ENCODE measurements at places on chromosomes 1 and 21.

DNA sequence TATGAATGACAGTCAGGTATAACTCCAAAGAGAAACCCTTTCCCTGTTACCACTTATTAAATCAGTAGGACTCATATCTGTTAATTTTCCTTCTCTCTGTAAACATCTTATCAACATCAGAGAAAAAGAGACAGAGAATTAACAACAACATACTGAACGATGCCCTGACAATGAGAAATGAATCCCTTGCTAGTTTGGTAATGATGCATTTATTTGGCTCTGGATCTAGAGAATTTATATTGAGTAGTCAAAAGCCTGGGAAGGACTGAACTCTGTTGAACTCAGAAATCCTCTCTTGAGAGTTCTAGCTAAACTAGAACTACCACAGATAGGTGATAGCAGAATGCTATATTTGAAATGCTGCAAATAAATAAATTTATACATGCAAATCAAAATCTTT is 325.6 kb downstream of the DISC1 start:
- no peak for DNase-seq

GRCh38 chr1:115428676-115429075 is 90.6 kb upstream of the NGF start:
- DNase-seq: no peak

GRCh38 chr1:62076286-62076685 is 118.4 kb upstream of the L1TD1 start:
- no peak for DNase-seq

DNA sequence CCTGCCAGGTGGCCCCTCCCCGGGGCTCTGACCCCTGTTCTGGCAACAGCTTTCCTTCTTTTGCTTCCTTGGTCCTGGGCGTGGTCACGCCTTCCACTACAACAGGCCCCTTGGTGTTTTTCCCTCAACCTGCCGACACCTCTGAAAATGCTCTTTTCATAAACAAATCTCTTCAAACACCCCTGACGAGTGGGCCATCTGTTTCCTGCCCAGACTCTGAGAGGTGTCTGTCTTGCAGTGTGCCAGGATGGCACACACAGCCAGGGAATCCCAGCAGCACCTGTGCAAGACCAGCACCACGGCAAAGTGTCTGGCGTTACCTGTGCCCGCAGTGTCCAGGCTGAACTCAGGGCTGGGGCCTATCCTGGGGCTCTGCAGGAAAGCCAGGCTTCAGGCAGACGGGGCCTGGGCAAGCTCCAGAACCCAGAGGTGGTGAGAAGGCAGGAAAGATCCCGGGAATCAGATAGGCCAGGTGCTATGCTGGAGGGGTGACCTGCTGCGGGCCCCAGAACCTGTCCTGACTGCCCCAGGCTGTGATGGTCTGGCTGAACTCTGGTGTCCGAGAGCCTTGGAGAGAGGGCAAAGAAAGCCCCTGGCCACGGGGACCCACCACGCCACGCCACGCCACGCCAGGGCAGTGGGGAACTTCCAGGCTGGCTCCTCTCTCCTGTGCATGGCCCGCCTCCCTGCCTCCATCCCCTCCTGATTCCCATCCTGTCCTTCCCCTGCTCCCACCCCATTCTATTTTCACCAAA is 88.9 kb downstream of the SIK1 start:
- no peak for DNase-seq

GRCh38 chr1:107862064-107862463 is 102.9 kb downstream of the VAV3 start:
- no peak for DNase-seq

DNA sequence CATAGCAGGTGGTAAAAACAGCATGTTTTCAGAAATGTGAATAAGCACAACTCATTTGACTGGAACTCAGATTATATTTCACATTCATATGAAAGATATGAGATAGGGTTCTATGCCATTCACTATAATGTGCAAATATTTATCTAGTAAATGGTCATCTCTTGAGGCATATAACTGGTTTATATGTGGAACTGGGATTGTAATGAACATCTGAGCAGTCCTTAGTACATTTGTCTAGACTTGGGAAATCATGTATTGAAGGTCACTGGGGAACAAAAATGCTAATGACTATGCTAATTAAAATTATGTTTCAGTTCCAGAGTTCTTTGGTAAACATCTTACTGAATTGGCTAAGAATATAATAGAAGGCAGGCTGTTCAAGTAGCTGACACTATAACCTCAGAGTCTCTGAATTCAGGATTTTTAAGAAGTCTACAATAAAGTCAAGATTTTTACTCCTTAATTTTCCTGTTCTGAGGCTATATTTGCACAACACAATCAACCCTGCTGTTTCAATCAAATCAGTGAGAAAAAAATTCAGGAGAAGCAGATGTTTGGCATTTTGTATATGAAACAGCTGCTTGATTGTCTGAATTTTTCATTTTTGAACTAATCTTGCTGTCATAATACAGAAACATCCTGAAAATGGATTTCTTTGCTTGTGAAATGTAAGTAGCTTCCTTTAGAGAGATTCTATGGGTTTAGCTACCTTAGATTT is 244.8 kb upstream of the RGS18 start:
- DNase-seq: no peak

DNA sequence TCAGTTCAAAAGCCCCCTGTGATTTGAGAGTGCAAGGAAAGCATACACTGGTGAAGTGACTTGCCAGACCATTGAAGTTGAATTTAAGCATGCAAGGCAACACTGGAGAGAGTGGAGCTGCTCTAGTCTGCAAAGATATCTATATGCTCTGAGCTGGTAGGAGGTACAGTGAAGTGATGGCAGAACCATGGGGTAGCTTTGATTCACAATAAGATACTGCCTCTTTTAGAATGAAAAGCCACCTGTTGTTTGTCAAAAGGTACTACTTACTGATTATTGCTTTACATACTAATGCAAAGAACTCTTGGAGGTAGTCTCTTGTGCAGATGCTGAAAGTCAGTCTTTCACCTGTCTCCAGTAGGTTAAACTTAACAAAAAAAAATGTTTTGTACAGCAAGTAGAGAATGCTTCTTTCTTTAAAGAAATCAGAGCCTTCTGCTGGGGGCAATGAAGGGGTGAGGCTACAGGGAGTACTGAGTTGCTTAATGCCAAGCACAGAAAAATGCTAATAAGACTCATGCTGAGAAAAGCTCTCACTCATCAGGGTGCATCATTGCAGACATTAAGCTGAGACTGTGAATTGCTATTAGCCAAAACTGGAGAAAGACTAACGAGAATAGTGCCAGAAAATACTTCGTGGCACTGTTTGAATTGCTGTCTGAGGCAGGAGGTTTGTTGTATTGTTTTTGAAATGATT is 1150.5 kb upstream of the TMPRSS15 start:
- no peak for DNase-seq

GRCh38 chr1:247542811-247543210 is 6.1 kb upstream of the GCSAML start:
- no peak for DNase-seq

DNA sequence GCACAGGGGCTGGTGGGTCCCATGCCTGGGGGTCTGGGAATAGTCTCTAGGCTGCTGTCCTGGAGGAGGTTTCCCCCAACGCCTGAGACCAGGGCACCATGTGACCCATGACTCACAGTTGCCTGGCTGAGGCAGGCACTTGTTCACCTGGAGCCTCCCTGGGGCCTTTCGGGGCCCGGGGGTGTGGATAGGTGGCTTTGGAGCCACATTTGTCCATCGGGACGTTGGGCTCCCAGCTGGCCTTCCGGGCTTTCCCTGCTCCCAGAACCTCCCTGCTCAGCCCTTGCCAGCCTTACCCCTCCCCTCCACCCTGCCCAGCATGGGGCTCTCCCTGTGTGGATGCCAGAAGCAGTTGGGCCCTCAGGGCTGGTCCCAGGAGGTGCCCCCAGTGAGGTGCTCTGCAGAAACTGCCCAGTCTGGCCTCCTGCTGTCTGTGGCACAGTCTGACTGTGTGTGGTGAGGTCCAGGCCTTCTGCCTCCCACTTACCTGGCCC is 14.2 kb downstream of the COL6A1 start:
- peak; percentile 28 for DNase-seq

GRCh38 chr1:94240822-94241221 is 3.4 kb upstream of the ARHGAP29 start:
- no peak for DNase-seq

- DNase-seq: no peak
Observed at GRCh38 chr1:162293073-162293692, 83.5 kb downstream of the SPATA46 start.

GRCh38 chr1:49059087-49059486 is 282.4 kb upstream of the BEND5 start:
- DNase-seq: no peak

DNA sequence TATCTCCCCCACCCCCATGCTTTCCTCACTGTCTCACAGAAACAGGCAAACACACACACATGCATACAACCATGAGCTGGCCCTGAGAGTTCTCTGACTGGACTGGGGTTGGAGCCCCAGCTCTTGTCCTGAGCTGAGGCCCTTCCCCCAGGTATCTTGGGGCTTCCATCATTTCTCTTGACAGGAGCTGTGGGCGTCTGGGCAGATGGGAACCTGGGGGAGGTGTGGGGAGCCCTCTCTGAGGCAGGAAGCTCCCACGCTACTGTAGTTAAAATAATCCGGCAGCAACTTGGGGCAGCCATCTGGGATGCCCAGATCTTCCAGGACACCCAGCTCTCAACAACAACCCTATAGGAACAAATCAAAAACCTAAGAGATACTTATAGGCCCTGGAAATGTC is 2.7 kb upstream of the KIF21B start:
- DNase-seq: no peak

DNA sequence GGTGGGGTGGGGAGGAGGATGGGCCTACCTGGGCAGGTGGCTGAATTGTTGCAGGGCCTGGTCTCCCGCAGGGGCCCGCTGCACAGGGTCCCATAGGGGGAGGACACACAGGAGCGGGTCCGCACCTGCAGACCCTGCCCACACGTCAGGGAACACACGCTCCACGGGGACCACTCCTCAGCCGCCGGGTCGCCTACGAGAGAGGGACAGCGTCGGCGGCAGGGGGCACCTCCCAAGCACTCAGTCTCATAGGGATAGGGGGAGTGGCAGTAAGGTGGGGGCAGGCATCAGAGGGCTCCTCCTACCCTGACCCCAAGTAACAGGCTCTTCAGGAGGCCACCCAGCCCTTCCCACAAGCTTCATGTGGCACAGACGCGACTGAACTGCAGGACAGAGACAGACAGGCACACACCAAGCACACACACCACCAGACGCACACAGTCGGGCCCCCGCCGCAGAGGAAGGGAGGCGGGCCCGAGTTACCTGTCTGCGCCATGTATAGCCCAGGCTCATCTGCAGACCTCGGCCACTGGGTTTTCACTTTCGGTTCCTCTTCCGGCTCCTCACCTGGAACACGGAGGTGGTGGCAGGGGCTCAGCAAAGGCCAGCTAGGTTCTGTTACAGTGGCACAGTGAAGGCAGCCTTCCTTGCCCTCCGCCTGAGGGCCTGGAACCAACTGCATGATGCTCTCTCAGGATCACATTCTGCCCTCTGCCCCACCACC is 19.8 kb downstream of the ADGRB2 start:
- DNase-seq: no peak

- DNase-seq: no peak
Observed at GRCh38 chr1:85991261-85991660, 165.3 kb downstream of the COL24A1 start.

DNA sequence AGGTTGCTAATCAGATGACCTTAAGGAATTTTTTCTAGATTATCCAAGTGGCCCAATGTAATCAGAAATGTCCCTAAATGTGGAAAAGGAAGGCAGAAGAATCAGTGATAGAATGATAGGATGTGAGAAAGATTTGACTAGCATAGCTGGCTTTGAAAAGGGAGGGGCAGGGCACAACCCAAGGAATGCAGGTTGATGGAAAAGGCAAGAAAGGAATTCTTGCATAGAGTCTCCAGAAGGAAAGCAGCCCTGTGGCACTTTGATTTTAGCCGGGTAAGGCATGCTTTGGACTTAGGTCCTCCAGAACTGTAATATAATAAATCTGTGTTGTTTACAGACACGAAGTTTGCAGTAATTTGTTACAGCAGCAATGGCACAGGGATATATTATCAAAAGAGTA is 375.7 kb upstream of the B3GALT2 start:
- no peak for DNase-seq

GRCh38 chr1:41658431-41659158 is 174.1 kb upstream of the EDN2 start:
- DNase-seq: no peak

Measured in stimulated activated naive CD8-positive, alpha-beta T cell treated with anti-CD3 and anti-CD28 coated beads, Interleukin-15, Interleukin-2, amounts not matched to agents 100 U/mL and 50 U/mL, for 24 hours (primary cell).